ENCODE measurements at places on chromosomes 1 and 21. TPM values are rescaled to one million over a fixed set of nuclear protein-coding genes. Genes with fewer than 3 reads are reported as not detected.

INSRR gene
- polyA plus RNA-seq = 1.6 TPM

C1orf105 gene
- polyA plus RNA-seq = not detected

ELF3 gene
- 84.8 TPM for polyA plus RNA-seq

AMY2A gene
- not detected for polyA plus RNA-seq

APH1A gene
- polyA plus RNA-seq = 187 TPM

GSTM1 gene
- 2.9 TPM for polyA plus RNA-seq

LIN28A gene
- 0.18 TPM for polyA plus RNA-seq

PIK3CD gene
- polyA plus RNA-seq = 7.7 TPM

S100A2 gene
- 4.1 TPM for polyA plus RNA-seq

VHLL gene
- polyA plus RNA-seq = not detected

AIRE gene
- polyA plus RNA-seq = 0.50 TPM

UBASH3A gene
- not detected for polyA plus RNA-seq

OXCT2 gene
- polyA plus RNA-seq = 0.22 TPM

TNFRSF18 gene
- 0.43 TPM for polyA plus RNA-seq

ADIPOR1 gene
- polyA plus RNA-seq = 75.1 TPM

MCOLN3 gene
- polyA plus RNA-seq = 27.1 TPM

OR6Y1 gene
- polyA plus RNA-seq = not detected

CELA3B gene
- 0.40 TPM for polyA plus RNA-seq

OR6N1 gene
- not detected for polyA plus RNA-seq

FAM229A gene
- 12.7 TPM for polyA plus RNA-seq

CLCA1 gene
- not detected for polyA plus RNA-seq

DNM3 gene
- 4.2 TPM for polyA plus RNA-seq

PTGS2 gene
- 1.4 TPM for polyA plus RNA-seq

ERG gene
- 20.7 TPM for polyA plus RNA-seq

ARHGEF16 gene
- 15.8 TPM for polyA plus RNA-seq

KANK4 gene
- 21.4 TPM for polyA plus RNA-seq

NBPF11 gene
- 46.1 TPM for polyA plus RNA-seq

RSPH1 gene
- 14.2 TPM for polyA plus RNA-seq

AADACL4 gene
- 1.1 TPM for polyA plus RNA-seq

TRIM63 gene
- polyA plus RNA-seq = 1.1 TPM

CFH gene
- polyA plus RNA-seq = 26.1 TPM

CD1E gene
- polyA plus RNA-seq = not detected

HES3 gene
- polyA plus RNA-seq = not detected

CYP4A11 gene
- 38.8 TPM for polyA plus RNA-seq

RIMS3 gene
- 1.8 TPM for polyA plus RNA-seq

Data from renal cortex interstitium (tissue), 15 donors.